ENCODE measurements at places on chromosomes 16 and 17.
A peak's percentile ranks its signal among the peaks of the same experiment; 100 is the strongest.

- DNase-seq, result no peak
These were observed 33.4 kb downstream of the VAC14 start for GRCh38 chr16:70767377-70768202.

DNA sequence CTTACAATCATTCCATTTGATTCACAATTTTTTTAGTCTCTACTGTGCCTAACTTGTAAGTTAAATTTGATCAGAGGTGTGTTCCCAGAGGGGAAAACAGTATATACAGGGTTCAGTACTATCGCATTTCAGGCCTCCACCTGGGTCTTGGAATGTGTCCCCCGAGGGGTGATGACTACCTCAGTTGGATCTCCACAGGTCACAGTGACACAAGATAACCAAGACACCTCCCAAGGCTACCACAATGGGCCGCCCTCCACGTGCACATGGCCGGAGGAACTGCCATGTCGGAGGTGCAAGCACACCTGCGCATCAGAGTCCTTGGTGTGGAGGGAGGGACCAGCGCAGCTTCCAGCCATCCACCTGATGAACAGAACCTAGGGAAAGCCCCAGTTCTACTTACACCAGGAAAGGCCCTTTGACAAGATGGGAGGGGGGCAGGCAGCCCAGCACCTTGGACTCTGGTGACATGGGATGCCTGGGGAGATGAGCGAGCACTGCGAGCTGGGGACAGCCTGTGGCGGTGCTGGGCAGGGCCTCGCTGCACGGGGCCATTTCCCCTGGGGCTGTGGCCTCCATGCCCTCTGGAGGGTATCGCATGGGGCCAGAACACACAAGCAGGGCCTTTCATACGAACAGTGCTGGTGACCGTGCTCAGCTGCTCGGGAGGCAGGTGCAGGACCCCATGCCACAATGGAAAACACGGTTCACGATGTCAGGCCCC, 33.9 kb downstream of the PDIA2 start:
- DNase-seq, result no peak

- DNase-seq, result peak; percentile 70
These were observed 124.2 kb upstream of the KCNJ16 start for GRCh38 chr17:69950701-69951418.

DNA sequence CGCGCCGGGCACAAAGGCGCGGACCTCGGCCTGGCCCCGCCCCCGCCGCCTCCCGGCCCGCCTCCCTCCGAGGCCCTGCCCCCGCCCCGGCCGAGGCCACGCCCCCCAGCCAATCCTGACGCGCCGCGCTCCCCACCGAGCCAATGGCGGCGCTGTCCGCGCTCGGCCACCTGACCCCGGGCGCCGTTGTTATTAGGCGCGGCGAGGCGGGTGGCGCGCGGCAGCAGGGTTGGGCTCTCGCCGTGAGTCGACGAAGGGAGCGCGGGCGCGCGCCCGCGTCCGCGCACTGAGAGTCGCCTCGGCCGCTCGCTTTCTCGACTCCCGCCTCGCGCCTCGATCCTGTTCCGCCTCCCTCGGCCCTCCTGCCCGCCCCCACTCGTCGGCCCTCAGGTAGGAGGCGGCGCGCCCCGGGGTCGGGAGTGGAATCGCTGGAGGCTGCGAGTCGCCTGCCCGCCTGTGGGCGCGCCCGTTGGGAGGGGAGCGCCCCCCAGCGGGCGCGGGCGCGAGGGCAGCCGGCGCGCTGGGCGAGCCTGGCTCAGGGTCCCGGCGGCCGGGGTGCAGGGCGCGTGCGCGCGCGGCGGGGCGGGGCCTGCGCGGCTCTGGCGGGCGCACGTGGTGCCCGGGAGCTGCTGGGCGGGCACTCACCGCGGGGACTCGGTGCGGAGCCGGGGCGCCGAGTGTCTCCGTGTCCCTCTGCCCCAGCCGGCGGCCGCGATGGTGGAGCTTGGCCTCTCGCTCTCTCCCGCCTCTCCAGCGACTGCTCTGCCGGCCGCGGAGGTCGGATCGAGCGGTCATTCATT, 405 bp upstream of the CBLN1 start:
- peak; percentile 93 for DNase-seq
